ENCODE measurements at places on chromosomes 16 and 17.

DNA sequence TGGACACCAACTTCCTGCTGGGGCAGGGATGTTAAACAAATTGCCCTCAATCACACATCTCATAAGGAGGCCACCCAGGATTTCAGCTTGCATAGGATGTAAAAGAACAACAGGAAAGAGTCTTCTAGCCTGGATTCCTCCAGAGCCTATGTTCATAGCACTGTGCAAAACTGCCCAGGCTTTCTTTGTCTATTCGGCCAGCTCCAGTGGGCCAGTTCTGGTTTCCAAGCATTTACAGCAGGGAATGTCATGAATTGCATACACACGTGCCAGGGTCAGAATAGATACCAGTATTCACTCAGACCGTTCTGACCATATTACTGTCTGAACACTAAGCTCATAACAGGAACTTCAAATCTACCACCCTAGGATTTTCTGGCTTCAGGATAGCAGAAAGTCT lies 273.2 kb downstream of the CDH8 start:
- DNase-seq: no peak

DNA sequence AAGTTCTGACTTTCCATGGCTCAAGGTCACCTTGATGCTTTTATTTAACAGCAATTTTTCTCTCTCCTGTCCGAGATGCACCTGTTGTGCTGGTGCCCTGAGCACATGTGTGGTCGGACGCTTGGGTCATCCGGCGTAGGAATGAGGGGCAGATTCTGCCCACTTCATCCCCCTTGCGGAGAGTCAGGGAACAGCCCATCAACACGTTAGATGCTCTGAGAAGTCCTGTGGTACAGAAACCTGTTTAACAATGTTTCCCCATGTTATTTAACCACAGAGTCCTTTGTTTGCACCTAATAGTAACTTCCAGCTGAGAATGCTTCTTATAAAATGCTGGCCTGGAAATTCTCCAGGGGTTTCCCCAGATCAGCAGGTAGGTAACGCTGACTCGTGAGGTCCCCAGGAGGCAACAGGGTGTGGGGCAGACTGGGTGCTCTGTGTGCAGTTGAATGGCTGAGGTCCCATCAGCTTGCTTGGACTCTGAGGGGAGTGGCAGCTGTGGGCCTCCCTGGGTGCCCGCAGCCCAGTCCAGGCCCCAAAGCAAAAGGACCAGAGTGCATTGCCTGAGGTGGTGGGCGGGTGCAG lies 17.8 kb downstream of the DOC2B start:
- no peak for DNase-seq

DNA sequence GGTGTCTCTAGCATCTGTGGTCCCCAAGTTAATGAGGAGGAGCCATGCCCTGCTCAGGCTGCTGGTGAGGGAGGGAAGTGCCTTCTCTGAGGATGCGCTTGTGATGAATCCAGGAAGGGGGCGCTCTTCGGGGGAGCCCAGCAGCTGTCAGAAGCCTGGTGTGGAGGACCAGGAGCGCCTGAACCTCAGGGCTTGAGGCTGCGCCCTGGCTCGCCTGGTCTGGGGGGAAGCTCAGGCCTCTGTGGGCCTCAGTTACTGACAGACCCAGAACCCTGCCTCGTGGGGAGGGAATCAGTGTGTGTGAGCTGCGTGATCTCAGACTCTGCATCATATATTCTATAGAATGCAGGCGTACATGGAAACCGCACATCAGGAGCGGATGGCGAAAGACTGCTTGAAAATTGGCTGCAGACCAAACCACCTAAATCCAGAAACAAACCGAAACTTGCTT lies 126.1 kb downstream of the SEC14L1 start:
- DNase-seq: no peak

DNA sequence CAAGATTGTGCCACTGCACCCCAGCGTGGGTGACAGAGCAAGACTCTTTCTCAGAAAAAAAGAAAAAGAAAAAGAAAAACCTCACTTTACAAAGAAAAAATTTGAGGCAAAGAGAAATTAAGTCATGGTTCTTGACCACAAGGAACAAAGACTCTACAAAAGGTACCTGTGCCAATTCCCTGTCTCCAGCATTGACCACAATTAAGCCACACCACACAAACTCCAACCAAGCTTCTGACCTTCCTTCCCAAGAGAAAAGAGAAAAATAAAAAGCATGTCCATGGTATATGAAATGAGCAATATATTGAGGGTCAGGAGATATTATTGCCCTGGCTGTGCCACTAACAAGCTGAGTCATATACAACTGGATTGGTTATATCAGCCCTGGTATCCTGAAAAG lies 146.3 kb upstream of the NOG start:
- no peak for DNase-seq

DNA sequence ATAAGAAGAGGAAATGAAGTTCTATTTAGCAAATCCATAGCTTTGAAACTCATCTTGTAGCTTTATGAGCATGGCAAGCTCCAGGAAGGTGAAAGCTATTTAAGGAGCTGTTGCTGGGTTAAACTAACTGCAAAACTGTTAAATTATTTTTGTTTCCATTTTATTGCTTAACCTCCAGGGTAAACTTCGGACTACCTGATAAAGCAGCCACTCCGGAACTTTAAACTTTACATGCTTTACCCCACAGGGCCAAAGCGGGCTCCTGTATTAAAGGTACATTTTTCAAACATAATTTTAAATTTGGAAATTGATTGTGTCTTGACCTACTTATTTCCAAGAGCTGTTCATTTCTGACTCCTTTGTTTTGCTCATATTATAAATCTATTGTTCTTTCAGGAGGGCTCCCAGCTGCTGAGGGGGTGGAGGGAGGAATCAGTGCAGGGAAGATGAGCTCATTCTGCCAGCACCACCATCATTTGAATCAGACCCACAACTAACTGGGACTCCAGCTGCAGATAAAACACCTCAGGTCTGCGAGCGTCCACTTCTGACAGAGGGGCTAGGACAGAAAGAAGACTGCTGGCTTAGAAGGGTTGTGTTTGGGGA lies 157.9 kb downstream of the IRX3 start:
- no peak for DNase-seq

GRCh38 chr16:56048425-56049105 lies 142.7 kb upstream of the GNAO1 start:
- DNase-seq: no peak

DNA sequence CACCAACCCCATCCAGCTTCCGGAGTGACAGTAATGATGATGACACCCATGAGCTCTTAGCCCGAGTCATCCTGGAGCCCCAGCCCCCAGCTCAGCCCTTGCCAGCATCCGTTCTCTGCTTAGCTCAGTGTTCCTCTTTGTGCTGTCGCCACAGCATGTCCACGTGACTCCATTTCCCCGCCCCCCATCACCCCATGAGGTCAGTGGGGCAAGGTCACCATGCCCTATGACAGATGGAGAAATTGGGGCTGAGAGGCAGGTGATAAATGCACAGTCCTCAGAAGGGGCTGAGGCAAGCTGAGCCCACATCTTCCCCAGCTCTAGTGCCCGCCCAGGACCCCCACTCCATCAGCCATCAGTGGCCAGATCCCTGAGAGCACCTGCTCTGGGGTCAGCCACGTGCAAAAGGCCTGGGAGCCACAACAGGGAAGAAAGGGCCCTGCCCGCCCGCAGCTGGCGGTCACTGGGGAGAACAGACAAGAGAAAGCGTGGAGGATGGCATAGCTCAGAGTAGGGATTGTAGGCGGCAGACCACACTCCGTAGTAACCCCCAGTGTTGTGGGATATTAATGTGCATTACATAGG lies 17.1 kb downstream of the ITGB4 start:
- no peak for DNase-seq

GRCh38 chr16:729768-730665 lies 3.1 kb downstream of the HAGHL start:
- no peak for DNase-seq

All from stimulated activated CD4-positive, alpha-beta T cell treated with anti-CD3 and anti-CD28 coated beads, Interleukin-12 subunit alpha, Interleukin-12 subunit beta, amount 100 ng/mL, for 48 hours (primary cell).